ENCODE measurements at places on chromosomes 11 and 22.

DNA sequence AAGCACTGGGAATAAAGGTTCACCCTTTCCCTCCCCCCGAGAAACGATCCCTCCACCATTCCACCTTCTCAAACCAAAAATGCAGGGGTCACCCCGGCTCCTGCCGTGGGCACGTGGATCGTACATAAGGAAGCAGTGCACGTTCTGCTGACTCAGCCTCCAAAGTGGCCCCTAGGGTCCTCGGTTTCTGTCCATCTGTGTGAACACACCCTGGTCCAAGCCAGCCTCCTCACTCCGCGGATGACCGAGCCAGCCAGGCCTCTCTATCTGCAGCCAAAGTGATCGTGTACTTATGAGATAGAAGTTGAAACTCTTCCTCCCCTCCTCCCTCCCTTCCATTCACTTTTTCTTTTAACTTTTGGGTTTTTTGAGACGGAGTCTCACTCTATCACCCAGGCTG lies 16.2 kb downstream of the C11orf24 start:
- no peak for DNase-seq

- no peak for DNase-seq
Observed at GRCh38 chr11:111229604-111230003, 15.9 kb upstream of the POU2AF2 start.

DNA sequence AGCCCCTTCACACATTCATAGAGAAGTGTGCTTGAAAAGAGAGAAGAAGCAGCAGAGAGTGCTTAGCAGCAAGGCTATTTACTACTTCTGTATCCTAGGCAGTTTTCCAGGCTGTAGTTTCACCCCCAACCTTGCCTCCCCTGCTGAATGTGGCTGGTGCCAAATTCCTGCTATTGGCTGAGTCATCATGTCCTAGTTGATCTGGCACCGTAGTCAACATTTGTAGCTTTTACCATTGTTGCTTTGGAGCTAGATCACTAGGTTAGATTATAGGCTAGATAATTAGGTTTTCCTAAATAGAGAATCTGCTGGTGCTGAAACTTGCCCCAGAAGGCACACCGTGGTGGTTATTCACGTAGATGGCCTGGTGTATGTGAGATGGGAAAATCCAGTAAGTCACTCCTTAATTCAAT lies 32.7 kb downstream of the ARHGAP42 start:
- DNase-seq, result no peak

DNA sequence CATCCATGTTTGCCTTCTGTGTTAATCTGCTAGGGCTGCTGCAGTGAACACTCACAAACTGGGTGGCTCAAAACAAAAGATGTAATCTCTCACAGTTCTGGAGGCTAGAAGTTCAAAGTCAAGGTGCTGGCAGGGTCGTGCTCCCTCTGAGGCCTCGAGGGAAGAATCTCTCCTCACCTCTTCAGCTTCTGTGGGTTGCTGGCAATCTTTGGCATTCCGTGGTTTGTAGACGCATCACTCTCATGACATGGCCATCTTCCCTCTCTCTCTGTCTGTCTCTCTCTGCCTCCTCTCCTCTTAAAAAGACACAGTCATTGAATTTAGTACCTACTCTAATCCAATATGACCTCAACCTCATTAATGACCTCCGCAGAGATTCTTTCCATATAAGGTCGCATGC lies 78.8 kb downstream of the TSPAN18 start:
- DNase-seq, result no peak

DNA sequence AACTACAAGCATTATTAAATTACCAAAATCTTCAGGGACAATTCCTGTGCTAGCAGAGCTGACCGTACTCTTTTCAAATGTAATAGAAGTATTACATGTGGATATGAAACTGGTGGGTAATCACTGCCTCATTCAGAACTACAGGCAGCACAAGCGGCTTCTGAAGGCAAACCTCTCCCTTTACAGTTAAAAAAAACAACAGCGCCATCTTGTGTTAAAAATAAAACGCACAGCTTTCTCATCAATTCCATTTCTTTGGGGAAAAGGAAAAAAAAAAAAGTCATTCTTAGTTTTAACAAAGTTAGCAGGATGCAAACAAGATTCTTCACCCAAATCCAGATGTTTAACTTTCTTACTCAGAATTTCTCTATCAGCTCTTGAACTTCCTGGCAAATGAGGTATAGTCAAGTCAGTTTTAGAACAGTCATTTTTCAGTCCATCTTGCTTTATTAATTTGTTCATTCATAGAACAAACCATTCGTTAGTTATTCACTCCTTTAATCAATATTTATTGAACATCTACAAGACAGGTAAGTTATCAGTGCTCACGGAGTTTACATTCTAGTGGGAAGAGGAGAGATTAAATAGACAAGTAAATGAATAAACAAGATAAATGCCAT lies 331.8 kb upstream of the MPPED2 start:
- DNase-seq, result no peak

- DNase-seq, result no peak
Observed at GRCh38 chr11:27761356-27761755, 61.1 kb upstream of the BDNF start.

DNA sequence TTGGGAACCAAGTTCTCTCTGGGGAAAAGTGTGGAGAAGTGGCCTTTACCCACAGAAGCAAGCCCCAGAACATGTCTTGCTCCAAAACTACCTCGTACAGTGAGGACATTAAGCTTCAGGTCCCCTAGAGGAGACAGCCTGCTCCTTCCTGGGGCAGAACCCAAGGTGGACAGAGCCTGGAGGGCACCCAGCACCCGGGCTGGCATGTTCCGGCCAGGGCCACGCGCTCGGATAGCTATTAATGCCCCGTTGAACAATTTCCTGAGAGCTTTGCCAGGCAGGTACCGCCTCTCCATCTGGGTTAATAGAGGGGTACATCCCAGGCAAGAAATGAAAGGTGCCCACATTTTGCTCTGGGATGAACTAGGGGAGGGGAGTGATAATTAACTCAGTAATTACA lies 169.0 kb upstream of the GRK3 start:
- no peak for DNase-seq

GRCh38 chr22:40239345-40239683 lies 61.6 kb downstream of the TNRC6B start:
- no peak for DNase-seq

- no peak for DNase-seq
Observed at GRCh38 chr11:131895865-131896264, 525.5 kb downstream of the NTM start.
